ENCODE measurements at places on chromosomes 13 and 19. TPM values are rescaled to one million over a fixed set of nuclear protein-coding genes. Genes with fewer than 3 reads are reported as not detected.

DNA sequence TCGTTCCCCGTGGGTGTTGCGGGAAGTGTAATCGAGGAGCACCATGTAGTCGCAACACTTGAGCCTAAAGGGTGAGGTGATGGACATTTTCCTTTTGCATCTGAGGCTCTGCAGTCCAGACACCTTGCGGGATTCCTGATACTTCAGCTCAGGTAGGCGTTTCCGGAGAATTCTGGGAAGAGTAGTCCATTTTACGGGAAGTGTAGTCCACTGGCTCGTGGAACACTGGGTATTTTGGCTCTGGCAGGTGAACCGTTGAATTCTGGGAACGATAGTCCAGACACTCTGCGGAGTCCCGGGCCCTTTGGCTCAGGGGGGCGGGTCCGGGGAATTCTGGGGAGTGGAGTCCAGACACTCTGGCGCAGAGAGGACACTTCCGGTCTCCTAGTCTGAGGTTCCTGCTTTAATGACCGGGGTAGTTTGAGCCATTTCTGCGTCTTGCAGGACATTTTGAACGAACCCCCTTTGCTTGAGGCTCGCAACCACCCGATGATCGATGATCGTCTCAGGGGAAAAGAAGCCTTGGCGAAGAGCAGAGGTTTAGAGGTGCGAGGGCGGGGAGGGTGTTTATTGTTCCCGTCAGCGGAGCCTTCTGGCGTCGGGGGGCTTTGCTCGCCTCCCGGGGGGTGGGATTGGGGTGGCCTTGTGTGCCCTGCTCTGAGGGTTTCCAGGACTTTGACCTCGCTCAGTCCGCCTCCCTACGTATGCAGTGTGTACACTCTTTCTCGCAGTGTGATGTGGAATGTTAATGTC lies at the start of gene ZNF223:
TSS of gene ZNF223 (plus strand) at position 387 of the 753 bp plus-strand sequence. CDS start 3,141 bp downstream, outside the sequence.
- DNase-seq, result peak; percentile 88

GRCh38 chr13:95192998-95193397 lies 108.3 kb downstream of the ABCC4 start:
- DNase-seq, result no peak

- DNase-seq, result no peak
Observed at GRCh38 chr19:42198676-42199439, 18.6 kb downstream of the DEDD2 start.

- no peak for DNase-seq
Observed at GRCh38 chr13:51806566-51806965, 2.6 kb upstream of the DHRS12 start.

DNA sequence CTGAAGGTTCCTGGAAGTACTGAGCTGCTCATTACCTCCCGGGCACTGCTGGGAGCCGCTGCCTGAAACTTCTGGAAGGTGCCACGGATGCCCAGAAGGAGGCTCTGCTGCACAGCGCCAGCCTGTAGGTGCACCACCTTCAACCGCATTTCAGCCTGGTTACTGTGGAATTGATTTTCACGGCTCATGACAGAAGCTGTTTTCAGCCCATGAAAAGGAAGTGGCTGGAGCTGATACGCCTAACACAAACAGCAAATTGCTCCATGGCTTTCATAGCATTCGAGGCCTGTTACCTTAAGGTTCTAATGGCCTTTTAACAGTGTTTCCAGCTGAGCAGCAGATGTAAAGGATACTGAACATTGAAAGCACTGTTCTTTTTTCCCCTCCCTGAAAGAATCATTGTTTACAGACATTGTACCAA lies 22.0 kb downstream of the GPC6 start:
- no peak for DNase-seq

DNA sequence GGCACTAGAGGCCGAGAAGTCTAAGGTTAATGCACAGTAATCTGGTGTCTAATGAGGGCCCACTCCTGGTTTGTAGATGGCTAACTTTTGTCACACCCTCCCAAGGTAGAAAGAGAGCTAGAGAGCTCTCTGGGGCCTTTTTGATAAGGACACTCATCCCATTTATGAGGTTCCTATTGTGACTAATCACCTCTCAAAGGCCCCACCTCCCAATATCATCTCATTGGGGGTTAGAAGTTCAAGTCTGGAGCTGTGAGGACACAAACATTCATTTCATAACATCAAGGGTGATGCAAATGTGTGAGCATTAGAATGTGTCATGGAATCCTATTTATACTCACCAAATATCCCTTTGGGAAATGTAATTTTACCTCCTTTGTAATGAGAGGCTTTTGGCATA lies 79.2 kb upstream of the SLC10A2 start:
- DNase-seq, result no peak

DNA sequence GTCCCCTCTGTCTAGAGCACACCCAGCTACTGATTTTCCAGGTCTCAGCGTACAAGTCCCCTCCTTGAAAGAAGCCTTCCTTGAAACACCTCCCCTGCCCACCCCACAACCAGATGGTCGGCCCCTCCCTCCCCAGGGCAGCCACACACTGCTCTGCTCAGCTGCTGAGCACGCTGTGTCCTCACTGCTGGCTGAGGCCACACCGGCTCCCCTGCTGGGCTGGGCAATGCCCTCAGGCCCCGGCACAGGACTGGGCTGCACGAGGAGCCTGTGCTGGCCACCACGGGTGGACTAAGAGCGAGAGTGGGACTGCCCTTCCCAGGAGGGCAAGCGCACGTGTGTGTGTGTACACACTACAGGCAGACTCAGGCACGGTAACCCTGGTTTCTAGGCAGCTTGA lies 11.8 kb upstream of the RSPH6A start:
- DNase-seq, result no peak

ZNF709 gene
- 37.5 TPM for total RNA-seq

DNA sequence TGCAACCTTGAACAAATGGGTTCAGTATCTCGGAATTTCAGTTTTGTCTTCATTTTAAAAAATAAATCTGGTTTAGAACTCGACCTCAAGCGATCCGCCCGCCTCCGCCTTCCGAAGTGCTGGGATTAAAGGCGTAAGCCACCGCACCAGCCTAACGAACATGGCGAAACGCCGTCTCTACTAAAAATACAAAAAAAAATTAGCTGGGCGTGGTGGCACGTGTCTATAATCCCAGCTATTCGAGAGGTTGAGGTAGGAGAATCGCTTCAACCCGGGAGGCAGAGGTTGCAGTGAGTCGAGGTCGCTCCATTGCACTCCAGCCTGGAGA lies 571 bp downstream of the ZNF302 start:
- DNase-seq, result no peak

KIR3DL2 gene
- total RNA-seq, result not detected

ZBTB32 gene
- total RNA-seq, result not detected

PSG6 gene
- total RNA-seq, result not detected

Data from frontal cortex (tissue), 4 donors.